Stimulated activated CD4-positive, alpha-beta T cell treated with anti-CD3 and anti-CD28 coated beads, Interleukin-1b, Interleukin-23, amount 100 ng/mL, for 1 hour (primary cell): ENCODE measurements at places on chromosomes 2 and 18.

GRCh38 chr2:84889332-84889731 is 8.4 kb upstream of the TRABD2A start:
- no peak for DNase-seq

DNA sequence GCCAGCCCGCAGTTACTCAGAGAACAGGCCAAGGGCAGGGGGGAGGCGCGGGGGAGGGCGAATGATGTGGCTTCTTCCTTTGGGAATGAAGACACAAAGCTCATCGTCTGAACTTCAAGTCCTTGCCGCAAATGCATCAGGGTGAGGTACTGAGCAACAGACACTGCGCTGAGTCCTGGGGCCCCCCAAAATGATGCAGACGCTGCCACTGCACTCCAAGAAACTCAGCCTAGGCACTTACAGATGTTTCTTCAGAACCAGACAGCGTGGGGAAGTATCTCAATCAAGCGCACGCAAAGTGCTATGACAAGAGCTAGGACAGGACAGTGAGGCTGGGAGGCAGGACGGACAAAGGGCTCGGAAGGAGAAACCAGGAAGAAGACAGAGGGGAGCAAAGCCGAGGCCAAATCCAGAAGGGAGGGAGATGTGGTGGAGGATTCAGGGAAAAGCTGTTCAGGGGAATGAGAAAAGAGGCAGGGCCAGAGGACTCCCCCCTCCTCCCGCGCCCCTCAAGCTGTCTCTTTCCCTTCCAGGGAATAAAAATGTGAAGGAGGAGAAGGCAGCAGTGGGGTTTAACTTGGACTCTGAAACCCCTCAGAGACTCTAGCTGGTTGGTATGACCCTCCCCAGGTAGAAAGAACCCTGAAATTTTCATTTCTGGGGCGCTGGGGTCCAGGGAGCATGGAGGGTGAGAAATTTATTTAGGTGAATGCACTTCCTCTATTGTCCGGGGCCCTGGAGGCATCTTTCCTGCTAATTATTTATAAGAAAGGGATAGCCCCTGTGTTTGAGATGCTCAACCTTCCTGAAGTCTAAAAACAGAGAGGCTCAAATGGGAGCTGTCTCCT is 34.9 kb downstream of the CIB4 start:
- DNase-seq, result no peak

GRCh38 chr2:54763636-54764291 is 40.3 kb downstream of the EML6 start:
- no peak for DNase-seq

DNA sequence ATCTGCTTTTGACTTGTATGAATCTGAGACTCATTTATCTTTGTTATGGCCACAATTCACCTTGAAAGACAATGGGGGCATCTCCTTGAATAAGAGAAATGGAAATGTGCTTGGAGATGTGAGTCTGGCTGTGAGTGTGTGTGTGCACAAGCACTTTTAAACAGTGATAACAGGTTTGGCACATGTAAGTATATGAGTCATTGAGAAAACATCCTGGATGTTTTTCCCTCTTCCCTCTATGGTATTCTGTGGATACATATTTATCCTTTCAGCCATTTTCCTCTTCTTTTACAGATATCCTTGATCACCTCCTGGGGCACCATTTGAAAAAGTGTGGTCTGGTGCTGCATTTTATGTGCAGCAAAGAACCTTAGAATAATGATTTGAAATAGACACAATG is 317.3 kb upstream of the THUMPD2 start:
- no peak for DNase-seq

DNA sequence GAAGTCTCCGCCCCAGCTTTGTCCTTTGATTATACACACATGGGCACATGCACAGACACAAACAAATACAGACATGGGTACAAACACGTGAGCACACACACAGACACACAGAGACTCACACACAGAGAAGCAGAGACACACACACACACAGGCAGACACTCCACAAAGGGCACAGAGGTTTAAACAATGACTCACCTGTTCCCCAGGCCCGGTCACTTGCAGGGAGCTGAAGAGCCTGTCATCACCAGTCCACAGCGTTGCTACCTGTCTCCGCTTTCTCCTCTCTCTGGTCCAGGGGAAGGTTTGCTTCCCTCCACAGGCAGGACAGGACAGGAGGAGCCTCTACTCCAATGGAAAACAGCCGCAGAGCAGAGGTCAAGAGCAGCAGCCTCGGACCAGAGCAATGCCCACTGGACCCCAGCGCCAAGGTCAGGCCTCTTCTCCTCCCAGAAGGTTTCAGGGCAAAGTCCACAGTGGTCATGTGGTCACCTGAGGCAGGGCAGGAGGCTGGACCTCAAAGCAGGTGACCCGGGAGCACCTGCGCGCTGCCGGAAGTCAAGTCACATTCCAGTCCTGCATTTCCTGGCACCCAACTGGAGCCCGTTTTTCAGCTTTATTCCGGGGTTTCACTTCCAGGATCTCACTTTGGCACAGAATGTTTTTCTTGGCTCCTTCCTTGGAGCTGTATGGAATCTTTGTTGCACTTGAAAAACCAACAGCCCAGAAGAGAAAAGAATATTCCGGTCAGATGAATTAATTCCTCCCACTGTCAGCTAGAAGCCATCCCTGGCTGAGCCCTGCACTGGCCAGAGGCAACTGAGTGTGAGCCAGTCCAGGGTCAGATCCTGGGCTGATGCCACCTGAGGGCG is at the start of gene RAB17:
Gene RAB17, minus strand, starts transcription at position 463 of the 869 bp plus-strand sequence. CDS start 4,580 bp downstream, outside the sequence.
- DNase-seq, result no peak

GRCh38 chr18:12059334-12060181 is 34.1 kb upstream of the ANKRD62 start:
- no peak for DNase-seq

DNA sequence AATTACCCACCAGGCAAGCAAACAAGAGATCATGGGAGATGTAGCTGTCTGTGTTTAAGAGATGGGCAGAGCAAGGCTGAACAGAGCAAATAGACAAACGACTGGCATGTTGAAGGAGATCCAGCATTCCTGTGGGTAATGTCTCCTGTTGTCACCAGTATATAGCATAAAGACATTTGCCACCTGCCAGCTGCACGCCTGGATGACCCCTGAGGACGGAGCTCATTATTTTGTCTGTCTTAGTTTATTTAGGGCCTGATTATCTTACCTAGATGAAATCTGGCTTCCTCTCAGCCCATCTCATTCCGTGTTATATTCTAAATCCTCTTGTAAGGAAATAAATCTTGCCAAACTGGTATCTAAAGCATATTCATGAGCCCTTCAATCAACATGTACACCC is 510.3 kb upstream of the LINC00305 start:
- no peak for DNase-seq
